ENCODE measurements at places on chromosomes 7 and 10.

- no peak for DNase-seq
Measured at GRCh38 chr7:158469396-158470051, 118.1 kb downstream of the PTPRN2 start.

- DNase-seq, result no peak
Measured at GRCh38 chr10:5644930-5645329, 21.5 kb downstream of the ASB13 start.

- DNase-seq, result no peak
Measured at GRCh38 chr10:28962768-28963167, 285.4 kb downstream of the BAMBI start.

GRCh38 chr7:36265680-36266079 is 112.6 kb downstream of the EEPD1 start:
- peak; percentile 40 for DNase-seq

- DNase-seq, result no peak
Measured at GRCh38 chr10:34967335-34967880, 122.7 kb downstream of the CUL2 start.

All from RPMI8226 (cell line).